GM04503 (cell line): ENCODE measurements at places on chromosomes 2 and 18.
A peak's percentile ranks its signal among the peaks of the same experiment; 100 is the strongest.

GRCh38 chr2:196238836-196239380 is 67.5 kb upstream of the STK17B start:
- no peak for DNase-seq

DNA sequence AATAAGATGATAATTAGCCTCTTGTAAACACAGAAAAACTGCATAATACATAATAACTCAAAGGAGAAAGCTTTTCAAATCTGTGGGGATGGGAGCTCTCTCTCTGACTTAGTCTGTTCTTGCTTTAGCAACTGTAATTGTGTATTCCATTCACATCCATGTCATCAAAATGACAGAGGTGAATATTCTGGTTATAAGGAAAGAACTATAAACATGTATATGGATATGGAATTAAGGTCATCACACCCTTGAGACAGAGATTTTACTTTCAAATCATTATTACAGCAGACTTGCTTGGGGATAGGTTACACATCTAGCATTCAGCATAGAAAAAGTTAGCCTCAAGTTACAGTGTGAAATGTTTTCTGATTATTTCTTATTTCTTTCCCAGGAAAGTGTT is 497.7 kb downstream of the LRP1B start:
- no peak for DNase-seq

DNA sequence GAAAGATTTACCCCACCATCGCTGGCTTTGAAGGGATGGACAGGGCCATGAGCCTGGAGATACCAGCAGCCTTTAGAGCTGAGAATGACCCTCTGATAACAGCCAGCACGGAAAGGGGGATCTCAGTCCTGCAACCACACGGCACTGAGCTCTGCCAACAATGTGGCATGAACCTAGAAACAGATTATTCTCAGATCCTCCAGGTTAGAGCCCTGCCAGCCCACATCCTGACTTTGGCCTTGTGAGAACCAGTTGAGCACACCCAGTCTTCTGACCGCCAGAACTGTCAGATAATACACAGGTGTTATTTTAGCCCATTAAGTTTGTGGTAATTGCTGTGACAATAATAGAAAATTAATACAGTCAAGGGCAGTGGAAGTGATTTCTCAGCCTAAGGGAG is 9.4 kb upstream of the GNLY start:
- DNase-seq = no peak

GRCh38 chr2:98921062-98921461 is 15.0 kb downstream of the CRACDL start:
- no peak for DNase-seq

DNA sequence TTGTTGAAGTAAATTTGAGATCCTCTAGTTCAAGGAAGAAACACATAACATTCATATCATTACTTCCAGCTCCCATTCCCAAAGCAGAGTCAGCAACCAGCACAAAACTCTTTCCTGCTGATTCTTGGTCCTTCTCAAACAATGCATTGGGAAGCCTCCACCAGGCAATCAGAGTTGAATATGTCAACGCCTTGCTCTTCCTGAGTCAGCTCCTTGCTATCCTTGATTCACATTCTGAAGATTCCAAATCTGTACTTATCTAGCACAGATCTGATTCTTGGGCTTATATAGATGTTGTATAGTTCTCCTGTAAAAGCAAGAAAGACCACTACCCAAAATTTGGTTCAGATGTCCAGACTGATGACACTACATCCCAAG is 29.6 kb downstream of the CFAP210 start:
- peak; percentile 21 for DNase-seq

DNA sequence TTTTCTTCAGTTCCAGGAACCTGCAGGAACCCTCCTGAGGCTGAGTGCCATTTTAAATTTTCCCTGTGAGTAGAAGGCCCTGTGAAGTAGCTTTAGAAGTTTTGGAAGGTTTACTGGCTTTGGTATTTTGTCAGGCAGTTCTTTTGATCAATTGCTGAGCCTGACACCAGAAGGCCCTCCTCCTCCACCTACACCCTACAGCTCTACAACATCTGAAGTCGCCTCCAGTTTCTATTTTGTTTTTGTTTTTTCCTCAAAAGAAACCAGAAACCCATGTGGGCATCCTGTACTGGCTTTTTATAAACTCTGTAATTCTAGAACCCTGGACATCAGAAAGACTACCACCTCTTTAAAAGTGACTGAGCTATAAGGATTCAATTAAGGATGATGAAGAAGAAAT is 153.7 kb downstream of the NRXN1 start:
- no peak for DNase-seq

GRCh38 chr2:155141418-155141817 is 442.9 kb downstream of the KCNJ3 start:
- DNase-seq = no peak

- DNase-seq = no peak
Measured at GRCh38 chr2:170969030-170969429, 40.0 kb downstream of the GORASP2 start.

DNA sequence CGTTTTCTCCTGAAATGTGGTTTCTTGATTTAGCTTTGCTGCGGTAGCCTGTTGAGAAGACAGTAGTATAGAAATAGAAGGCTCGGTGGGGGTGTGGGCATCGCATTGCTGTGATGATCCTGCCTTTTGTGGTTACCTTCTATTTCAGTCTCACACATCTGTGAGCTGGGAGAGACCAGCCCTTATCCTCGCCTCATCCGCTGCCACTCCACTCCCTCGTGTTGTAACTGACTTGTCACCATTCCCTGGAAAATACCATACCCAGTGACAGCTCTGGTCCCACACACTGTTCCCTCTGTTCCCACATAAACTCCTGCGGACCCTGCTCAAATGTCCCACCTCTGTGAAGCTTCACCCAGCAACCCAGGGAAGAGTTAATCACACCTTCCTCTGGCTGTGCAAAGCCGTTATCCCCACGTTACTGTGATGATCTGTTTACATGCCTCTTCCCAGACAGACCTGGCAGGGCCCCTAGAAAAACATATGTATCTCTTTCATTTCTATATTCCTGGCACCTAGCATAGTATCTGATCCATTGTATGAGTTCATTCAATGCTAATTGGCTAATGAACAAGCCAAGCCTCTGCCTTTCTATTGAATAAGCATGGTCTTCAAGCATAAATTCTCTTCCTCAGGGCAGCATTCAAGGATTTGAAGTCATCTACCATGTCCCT is 114.6 kb downstream of the MAPK4 start:
- no peak for DNase-seq

DNA sequence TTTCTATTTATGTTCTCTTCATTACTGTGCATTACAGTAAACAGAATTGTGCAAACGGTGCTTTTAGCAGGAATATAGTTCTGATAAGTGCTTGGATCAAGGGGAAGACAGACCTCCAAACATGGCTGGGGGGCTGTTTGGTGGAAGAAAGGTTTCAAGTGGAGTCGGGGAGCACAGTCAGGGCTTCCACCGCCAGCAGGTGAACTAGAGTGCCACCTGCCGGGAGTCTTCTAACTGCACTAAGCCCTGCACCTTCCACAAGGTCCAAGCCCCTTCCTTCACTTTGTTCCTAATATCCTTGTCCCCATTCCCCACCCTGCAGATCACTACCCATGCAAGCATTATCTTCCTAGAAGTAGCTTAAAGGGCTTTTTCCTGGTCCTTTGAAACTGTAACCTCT is 11.1 kb downstream of the ONECUT2 start:
- no peak for DNase-seq

GRCh38 chr2:187475499-187476248 is 27.6 kb upstream of the CALCRL start:
- DNase-seq = no peak

GRCh38 chr2:185188656-185189055 is 549.9 kb upstream of the FSIP2 start:
- no peak for DNase-seq

DNA sequence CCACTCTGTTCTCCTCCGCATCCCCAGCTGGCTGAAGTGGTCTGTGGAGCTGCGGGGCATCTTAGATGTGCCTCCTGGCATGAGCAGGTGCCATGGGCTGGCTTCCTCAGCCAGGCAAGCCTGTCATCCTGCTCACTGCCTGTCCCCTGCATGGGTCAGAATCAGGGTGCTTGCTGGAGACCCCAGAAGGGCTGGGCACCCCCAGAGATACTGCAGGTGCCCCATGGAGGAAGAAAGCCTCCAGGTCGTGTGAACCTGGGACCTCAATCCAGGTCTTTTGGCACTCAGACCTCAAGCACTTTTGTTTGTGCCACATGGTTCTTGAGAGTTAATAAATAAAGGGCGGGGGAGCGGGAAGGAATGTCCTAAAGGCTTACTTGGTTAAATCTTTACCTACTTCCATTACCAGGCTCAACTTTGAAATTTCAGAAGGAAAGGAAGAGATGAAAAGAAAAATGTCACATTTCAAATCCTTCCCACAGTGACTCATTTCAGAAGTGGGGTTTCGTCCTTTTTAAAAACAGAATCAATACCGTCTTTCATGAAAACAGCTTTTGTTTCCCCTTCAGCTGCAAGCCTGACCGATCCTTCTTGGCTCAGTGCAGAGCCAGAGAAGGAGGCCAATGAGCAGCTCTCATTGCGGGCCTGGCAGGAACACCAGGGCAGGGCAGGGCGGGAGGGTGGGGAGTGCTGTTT is 69.9 kb downstream of the RHOB start:
- DNase-seq = no peak

DNA sequence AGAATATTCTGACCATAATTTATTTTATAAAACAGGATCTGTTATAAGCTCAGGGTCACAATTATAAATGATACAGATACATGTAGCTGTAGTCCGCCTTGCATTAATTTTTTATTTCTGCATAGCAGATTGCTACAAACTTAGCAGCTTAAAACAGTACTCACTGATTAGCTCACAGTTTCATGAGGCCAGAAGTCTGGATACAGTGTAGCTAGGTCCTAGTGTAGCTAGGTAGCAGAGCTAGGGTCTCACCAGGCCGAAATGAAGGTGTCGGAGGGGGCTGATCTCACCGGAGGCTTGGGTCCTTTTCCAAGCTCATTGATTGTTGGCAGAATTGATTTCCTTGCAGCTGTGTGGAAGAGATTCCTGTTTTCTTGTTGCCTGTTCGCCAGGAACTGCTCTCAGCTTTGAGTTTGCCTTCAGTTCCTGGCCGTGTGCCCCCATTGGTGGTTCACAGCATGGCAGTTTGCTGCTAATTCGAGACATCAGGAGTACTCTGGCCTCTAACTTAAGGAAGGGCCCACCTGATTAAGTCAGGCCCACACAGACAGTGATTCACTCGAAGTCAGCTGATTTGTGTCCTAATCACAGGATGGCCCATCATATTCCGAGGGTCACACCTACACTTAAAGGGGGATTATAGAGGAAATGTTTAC is 18.4 kb downstream of the NAPG start:
- no peak for DNase-seq
